ENCODE measurements at places on chromosomes 7 and 10.

DNA sequence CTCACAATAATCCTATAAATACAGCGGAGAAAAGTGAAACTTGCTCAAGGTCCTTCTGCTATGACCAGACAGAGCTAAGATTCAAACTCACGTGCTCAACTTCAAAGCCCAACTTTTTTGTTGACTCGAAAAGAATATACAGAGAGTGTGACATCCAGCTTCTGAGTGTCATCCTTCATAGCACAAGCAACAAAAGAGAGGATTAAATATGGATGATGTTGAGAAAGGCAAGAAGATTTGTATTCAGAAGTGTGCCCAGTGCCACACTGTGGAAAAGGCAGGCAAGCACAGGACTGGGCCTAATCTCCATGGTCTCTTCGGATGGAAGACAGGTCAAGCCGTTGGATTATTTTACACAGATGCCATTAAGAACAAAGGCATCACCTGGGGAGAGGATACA lies 2.1 kb upstream of the FAM3C start:
- DNase-seq, result no peak

GRCh38 chr7:598899-599298 lies 79.3 kb upstream of the PDGFA start:
- no peak for DNase-seq

- no peak for DNase-seq
Measured at GRCh38 chr10:22954970-22955369, 27.1 kb downstream of the ARMC3 start.

GRCh38 chr10:11300026-11300425 lies 282.4 kb downstream of the CELF2 start:
- no peak for DNase-seq

DNA sequence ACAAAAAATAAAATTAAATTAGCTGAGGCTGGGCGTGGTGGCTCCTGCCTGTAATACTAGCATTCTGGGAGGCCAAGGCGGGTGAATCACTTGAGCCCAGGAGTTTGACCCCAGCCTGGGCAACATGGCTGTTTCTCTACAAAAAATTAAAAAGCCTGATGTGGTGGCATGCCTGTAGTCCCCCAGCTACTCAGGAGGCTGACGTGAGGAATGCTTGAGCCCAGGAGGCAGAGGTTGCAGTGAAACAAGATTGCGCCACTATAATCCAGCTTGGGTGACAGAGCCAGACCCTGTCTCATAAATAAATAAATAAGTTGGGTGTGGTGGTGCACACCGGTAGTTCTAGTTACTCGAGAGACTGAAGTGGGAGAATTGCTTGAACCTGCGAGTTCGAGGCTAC lies 65.1 kb downstream of the GNA12 start:
- peak; percentile 33 for DNase-seq

DNA sequence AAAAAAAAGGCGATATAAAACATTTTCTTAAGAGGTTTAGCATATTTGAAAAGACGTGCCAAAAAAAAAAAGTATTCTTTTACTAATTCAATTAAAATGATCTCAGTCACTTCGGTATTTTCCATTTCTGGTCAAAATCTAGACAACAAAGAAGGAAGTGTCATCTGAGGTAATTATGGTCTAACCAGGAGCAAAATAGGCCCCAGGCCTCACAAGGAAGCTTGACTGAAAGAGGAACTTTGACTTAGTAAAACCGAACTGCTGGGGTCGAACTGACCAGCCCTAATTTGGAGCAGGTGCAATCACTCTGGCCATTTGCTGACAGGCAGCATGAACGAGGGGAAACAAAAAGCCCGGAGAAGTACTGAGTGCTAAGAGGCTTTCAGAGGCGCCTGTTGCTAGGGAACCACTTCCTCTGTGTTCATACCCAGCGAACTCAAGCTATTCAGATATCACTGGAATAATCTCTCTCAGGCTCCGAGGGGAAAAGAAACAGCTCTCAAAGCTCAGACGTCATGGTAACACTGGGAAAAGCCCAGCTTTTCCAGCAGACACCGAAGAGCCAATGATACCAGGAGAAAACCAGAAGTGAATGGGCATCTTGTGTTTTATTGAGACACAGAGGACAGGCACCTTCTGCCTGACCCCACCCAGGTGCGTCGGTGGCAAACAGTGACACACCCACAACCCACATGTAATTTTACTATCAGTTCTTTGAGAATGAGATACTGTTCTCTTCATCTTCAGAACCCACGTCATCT lies 126.5 kb downstream of the FAM107B start:
- DNase-seq, result peak; percentile 77

DNA sequence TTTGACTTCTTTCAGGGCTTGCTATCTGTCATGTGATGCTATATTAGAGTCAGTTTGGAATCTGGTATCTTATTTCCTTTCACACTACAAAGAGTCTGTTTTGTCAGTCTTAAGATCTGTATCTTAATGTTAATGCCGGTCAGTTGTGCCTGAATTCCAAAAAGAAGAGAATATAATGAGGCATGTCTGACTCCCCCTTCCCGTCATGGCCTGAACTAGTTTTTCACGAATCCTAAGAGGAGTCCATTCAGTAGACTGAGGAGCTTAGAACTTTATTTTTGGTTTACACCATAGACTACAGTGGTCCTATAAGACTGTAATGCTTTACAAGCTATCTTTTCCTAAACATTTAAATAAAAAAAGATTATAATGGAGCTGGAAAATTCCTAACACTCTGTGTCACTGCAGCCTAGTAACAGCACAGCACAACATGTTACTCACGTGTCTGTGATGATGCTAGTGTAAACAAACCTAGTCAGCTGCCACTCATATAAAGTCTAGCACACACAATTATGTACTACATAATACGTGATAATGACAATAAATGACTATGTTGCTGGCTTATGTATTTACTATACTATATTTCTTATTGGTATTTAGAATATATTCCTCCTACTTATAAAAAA lies 50.6 kb downstream of the VPS41 start:
- DNase-seq, result peak; percentile 63

GRCh38 chr10:12455766-12456165 lies 106.4 kb downstream of the CAMK1D start:
- DNase-seq, result peak; percentile 59

- DNase-seq, result no peak
Measured at GRCh38 chr10:32105782-32106382, 49.7 kb upstream of the KIF5B start.

GRCh38 chr10:63456437-63457210 lies 9.2 kb downstream of the JMJD1C start:
- peak; percentile 86 for DNase-seq

GRCh38 chr7:27148031-27148755 lies 619 bp upstream of the HOXA6 start:
- no peak for DNase-seq

DNA sequence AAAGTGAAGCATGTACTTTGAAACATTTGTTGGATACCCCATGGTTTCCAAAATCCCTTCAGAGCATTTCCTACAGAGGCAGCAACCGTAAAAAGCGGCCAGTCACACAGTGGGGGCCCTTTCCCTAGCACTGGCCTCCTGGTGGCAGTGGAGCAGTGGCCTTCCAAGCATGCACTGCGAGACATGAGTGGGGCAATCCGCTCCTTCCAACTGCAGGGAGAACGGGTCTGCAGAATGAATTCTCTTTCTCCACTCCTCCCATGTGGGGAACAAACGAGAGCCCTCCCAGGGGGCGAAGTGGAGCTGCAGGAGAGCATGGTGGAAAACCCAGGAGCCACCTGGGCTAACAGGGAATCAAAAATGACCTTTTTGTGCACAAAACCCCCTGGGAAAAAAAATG lies 542.9 kb upstream of the GALNT17 start:
- DNase-seq, result no peak

DNA sequence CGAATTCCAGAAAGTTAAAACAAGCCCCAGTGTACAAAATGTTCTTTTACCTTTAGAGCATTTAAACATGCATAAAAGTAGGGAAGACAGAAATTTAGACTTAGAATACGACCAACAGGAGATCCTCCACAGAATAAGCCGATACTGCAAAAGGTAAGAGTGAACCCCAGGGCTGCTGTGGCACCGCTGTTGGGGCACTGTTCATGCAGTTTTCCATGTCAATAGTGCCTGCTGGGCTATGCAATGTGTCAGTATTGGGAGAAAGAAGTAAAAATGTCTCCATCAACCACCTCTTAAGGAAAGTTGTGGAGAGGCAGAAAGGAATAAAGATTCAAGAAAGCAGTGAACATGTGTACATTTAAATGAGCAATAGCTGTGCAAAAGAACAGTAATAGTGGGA lies 326.5 kb upstream of the SEMA3C start:
- no peak for DNase-seq

- DNase-seq, result peak; percentile 52
Measured at GRCh38 chr7:114508086-114508485, 93.5 kb downstream of the FOXP2 start.

DNA sequence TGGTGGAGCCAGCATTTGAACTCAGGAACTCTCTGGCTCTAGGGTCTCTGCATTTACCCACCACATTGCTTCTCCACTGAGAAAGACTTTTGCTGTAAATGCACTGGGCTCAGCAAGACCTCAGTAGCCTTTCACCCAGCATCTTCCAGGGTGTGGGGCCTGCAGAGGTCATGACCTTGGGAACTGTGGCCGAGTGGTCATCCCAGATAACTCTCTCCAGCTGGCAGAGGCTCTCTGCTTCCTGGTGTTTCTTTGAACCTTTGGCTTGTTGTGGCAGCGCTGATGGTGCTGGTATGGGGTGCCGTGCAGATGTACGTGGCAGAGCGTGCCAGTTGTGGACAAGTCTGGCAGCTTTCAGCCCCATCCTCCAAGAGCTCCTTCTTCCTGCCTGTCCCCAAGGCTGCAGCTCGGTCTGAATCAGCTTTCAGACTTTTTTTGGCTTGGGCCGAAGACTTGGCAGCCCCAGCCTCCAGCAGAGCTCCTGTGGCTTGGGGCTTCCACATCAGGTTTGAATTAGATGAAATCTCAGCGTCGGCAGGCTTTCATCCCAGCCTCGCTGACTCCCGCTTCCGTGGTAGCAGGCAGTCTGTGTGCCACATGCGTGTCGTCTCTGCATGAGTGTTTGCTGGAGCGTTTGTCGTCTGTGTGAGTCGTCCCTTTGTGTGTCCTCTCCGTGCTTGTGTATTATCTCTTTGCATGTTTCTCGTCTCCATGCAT lies 21.5 kb downstream of the ADAMTS14 start:
- DNase-seq, result peak; percentile 96

DNA sequence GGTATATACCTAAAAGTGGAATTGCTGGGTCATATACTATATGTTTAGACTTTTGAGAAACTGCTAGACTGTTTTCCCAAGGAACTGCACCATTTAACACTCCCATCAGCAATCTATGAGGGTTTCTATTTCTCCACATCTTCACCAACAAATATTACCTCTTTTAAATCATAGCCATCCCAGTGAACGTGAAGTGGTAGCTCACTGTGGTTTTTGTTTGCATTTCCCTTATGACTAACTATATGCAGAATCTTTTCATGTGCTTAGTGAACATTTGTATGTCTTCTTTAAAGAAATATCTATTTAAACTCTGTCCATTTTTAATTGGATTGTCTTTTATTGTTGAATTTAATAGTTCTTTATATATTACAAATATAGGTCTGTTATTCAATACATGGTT lies 115.8 kb upstream of the SEC61G start:
- peak; percentile 8 for DNase-seq

DNA sequence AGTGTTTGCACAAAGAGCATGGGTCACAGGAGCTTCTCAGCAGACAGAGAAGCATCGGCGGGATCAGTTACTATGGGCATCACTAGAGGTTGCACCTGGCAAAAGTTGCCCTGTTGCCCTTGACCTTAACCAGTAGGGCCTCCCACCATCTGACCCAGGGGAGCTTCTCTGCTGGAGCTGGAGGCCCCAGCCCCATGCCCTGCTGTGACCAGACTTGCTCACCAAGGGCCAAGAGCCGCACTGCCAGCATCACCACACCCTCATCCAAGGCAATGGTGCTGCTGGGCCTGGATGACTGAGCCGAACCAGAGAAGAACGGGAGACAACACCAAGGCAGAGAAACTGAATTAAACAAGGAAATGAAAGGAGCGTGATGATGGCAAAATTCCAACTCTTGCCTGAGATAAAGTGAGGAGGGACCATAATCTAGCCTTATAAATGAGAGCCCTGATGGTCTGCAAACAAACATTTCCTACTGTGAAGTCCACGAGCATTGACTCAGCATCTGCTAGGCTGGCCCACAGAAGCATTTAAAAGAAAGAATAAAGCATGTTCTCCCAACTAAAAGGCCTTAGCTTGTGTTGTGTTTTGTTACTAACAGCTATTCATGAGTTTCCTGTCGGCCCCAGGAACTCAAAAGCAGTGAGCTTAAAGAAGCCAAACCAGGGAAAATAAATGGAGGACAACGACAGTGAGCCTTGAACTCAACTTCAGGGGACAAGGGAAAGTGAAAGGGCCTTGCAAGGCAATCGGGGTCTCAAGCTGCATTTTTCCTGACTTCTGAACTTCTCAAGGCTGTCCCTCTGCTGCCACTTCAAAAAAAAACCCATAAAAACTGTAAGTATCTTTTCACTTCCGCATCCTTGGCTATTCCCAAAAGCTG lies 60.4 kb downstream of the AFAP1L2 start:
- no peak for DNase-seq

- no peak for DNase-seq
Measured at GRCh38 chr7:41163991-41164390, 538.9 kb downstream of the INHBA start.

DNA sequence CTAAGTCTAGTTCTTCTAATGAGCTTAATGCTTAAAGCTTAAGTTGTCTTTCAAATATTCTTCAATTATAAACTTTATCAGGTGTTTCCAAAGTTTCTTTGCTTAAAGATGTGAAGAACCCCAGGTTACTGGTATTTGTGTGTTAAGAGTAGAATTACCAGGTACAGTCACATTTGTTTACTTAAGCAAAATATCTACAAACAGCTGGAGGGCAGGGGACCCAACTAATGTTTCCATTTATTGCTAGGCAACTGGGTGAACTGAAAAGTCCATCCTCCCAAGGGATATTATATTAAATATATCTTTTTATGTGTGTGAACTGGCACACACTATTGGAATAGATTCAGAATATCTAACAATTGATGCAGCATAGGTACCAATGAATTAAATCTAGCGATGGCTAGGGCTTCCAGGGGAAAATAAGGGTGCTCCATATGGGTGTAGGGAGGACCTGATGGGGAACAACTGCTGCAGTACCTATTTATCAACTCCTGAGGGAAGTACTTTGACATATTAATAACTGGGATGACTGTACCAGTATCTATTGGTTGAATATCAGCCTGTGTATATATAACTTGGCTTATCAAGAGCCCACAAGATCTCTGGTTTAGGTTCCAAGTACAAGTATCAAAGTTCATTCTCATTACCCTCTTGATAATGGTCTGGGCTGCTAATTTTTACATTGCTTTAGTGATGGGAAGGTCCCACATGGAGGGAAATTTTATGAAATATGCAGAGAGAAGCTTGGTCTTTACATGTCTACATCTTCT lies 10.3 kb upstream of the AGR3 start:
- DNase-seq, result no peak

- DNase-seq, result no peak
Measured at GRCh38 chr7:117135553-117135891, 182.2 kb downstream of the ST7 start.

- peak; percentile 93 for DNase-seq
Measured at GRCh38 chr10:33193701-33194521, 140.6 kb downstream of the NRP1 start.

Measured in adipocyte (in vitro differentiated cells).